ENCODE measurements at places on chromosomes 7 and 10.

- no peak for DNase-seq
Observed at GRCh38 chr7:106480161-106480579, 180.8 kb downstream of the CCDC71L start.

DNA sequence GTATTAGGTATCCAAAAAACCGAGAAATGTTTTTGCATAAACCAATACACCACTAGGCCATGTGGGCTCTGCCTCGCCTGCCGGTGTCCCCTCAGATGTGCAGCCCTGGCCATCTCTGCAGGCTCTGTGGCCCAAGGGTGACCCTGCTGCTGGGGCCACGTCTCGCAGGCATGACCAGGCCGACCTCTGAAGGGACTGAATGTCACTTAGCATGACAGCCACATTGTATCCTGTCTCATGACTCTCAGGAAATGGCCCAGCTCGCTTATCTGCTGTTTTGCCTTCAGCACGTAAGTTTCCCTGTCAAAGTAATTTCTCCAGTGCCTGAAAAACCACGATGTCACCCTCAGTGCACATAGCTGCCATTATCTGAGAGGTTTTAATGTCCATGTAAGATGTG is 49.5 kb upstream of the ZNF32 start:
- no peak for DNase-seq

- no peak for DNase-seq
Observed at GRCh38 chr10:44028384-44029137, 356.3 kb downstream of the CXCL12 start.

DNA sequence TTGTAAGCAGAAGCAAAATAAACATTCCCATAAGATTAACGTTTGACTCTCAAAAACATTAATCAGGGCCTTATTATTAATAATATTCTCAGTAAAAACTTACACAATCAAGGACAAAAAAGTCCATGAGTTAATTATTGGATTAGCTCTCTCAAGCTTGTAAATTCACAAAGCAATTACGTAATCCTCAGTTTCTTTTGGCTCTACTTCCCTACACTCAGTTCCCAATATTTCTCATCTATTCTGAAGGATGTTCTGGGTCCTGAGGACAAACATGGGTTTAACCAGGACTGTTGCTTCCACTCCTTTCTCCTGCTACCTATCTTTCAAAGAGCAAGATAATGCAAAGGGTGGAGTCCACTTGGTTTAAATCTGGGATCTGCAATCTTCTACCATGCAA is 15.1 kb downstream of the FBXL13 start:
- DNase-seq = no peak

DNA sequence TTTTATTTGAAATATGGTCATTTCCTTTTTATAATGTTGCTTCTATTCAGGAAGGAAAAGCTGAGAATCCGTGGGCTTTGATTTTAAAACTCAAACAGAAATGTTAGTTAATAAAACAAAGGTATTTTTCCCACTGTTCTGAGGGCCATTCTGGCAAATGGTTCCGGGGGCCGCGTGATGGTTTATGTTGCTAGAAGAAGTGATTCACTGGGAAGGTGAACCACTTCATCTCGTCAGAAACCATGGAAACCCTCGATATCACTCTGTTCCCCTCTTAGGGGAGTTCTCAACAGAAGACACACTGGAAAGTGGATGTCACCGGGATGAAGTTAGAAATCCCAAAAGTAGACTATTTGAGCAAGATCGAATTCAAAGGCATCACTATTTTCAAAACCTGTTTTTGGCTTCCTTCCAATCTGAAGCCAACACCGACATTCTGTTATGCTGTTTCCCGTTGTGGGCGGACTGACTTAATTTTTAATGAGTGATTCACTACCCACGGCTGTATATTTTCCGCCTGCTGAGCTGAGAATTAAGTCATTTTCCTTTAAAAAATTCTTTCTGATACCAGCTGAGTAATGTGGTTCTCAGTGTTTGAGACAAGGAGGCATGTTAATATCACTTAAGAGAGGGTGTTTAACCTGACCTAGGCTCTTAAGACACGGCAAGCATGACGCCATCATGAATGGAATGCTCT is 84.1 kb downstream of the PTPRE start:
- DNase-seq = no peak

DNA sequence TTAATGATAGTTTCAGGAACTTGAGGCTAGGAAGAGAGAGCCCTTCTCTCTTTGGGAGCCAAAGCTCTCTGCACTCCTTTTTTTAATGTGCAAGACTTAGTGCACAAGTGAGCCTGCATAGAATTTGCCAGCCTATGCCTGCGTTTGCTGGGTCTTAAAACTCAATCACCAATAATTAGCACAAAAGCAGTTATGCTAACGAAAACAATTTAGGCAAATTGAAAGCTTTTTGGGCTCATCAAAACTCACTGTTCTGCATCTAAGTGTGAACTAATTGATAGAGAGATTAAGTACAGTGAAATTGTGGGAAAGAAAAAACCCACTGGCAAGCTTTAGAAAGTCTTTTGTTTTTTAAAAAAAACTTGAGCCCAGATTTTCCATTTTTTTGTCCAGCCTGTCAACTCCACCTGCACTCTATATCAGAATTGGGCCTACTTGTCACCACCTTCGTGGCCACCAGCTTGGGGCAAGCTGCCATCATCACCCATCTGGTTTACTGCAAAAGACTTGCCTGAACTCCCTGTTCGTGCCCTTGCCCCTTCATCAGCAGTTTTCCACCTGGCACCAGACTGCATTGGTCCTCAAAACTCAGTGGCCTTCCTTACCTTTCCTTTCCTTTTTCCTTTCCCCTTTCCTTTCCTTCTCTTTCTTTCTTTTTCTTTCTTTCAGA is 37.8 kb downstream of the CRHR2 start:
- no peak for DNase-seq

DNA sequence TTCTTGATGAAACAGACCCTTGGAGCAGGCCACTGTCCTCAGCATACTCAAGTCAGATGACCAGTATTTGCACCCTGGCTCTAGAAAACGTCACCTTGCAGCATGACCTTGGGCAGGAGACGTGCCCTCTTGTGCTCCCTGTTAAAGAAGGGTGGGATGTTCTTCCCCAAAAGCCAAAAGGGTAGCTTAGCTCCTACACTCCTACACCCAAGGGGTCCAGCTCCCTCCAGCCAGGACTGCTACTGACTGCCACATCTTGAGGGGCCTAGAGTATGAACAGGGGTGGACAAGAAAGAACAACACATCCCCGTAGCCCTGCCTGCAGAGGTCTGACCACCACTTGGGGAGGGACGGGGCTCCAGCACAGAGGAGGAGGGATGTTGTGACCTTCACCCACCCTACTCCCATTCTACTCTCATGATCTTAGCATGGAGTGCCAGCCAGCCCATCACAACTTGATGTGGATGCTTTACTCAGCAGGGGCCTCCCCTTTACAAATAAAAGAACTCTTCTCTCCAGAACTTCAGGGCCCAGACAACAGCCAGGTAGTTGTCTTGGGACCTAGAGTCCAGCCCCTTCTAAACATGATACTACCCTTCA is 165.3 kb upstream of the ZMIZ1 start:
- DNase-seq = no peak

DNA sequence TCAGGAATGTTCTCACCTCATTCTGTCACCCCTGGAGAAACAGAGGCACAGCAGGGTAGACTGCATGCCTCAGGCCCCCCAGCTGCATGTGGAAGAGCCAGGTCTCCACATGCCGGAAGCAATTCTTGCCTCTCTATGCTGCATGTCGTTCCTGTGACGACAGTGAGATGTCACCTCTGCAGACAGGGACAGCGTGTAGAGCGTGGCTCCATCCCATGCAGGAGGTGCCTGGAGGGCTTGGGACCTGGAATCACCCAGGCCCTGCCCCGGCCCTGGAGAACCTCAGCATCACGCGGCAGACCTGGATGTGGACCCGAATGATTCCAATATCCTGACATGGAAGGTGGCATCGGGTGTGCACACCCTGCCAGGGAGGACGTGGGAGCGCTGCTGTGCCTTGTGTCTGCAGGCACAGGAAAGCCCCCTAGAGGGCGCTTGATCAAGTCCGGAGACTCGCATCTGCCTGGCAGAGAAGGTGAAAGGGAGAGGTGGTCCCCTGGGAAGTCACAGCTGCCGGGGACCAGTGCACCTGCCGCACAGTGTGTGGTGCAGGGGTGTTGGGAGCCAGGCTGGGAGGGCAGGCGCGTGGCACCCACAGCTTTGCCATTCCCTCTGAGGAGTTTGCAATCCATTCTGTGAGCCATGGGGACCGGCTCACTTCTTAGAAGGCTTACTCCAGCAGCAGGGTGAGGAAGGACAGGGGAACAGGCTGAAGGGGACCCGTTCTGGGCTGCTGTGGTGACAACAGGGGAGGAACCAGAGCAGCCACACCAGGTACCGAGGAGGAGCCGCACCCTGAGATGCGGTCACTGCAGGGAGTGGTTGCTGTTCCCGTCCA is 45.3 kb upstream of the EN2 start:
- no peak for DNase-seq

DNA sequence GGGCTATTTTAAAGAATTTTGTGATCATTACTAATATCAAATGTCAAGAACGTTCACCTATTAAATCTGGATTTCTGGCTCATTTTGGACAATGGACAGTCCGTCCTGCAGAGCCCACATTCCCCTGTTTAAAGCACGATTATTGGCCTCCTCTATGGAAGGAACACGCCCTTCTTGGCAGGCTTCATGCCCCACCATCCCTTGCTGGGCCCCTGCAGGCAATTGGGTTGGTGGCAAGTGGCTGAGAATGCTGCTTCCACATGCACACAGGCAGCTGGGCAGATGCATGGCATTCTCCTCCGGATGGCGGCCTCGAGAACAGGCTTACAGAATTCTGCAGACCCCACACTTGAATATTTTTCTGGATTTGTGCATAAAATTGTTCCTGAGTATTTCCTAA is 305.8 kb upstream of the MKI67 start:
- no peak for DNase-seq

DNA sequence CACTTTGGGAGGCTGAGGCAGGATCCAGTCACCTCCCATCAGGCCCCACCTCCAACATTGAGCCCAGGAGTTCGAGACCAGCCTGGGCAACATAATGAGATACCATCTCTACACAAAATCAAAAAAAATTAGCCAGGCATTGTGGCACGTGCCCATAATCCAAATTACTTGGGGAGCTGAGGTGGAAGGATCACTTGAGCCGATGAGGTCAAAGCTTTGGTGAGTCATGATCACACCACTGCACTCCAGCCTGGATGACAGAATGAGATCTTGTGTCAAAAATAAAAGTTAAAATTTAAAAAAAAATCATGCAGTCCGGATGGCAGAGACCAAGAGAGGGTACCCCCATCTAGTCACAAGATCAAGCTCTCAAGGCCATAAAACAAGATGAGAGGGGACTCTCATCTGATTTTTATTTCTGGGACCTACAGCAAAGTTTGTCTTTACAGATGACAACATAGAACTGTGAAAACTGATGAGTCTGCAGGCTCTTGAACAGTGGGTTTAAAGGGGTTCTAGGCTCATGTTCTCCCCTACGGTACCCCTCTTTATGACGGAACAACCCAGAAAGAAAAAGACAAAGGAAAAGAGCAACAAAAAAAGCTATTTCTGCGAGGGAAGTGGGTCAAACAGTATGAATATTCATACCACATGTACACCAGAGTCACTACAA is 28.9 kb upstream of the CREB3L2 start:
- no peak for DNase-seq

DNA sequence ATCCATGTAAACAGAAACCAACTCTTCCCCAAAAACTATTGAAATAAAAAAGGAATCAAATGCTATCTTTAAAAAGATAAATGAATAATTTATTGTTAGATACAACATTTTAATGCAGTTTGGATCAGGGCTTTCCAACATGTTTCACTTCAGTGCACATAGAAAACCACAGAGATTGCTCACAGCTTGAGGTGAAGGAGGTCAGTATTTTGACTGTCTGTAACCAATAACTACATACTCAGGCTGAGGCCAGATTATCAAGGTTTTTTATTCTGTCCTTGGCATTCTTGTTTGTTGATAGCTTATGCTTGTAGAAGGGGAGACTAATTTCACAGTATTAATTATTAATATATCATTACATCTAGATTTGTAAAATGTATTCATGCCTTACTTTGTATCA is 195.5 kb downstream of the PRKG1 start:
- DNase-seq = no peak

GRCh38 chr7:101912716-101913110 is 95.3 kb downstream of the CUX1 start:
- DNase-seq = no peak
